Left lobe of liver (tissue), 2 donors: ENCODE measurements at places on chromosomes 5 and 9.

DNA sequence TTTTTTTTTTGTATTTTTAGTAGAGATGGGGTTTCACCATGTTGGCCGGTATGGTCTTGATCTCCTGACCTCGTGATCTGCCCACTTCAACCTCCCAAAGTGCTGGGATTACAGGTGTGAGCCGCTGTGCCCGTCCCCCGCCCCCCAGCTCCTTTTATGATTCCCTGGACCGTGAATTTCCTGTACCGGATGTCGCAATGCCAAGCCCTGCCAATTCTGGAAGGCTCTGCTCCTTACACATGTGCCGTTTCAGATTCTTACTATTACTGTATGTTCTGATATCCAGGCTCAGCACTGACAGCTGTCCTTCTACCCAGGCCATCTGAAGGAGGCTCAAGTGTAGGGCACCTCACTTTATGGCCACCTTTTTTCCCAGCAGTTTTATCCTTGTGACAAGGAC is 100.1 kb downstream of the PLCXD3 start:
- DNase-seq, result no peak

- DNase-seq, result no peak
Observed at GRCh38 chr5:150142959-150143349, 12.7 kb downstream of the PDGFRB start.

GRCh38 chr9:88692827-88693226 is 157.8 kb downstream of the NXNL2 start:
- DNase-seq, result no peak

- DNase-seq, result no peak
Observed at GRCh38 chr9:109914280-109915027, 134.5 kb downstream of the PALM2AKAP2 start.

GRCh38 chr5:149809931-149810691 is 80.0 kb downstream of the PPARGC1B start:
- no peak for DNase-seq

DNA sequence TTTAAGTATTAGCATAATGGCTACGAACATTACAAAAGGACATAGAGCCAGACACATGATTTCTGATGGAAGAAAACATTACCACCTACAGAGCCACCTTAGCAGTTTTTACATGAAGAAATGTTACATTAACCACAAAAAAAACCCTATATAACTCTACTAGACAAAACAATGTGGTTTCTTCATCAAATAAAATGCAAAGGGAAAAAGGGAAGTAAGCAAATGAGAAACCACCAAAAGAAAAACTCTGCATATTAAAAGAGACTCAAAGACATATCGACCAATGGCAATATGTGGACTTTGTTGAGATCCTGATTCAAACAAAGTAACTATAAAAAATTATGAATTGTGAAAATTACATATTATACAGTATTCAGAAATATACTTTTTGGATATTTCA is 132.7 kb downstream of the TSSK1B start:
- DNase-seq, result no peak

GRCh38 chr5:168960497-168960896 is 340.4 kb downstream of the SLIT3 start:
- DNase-seq, result no peak

- DNase-seq, result no peak
Observed at GRCh38 chr5:76331126-76331525, 72.0 kb upstream of the IQGAP2 start.

GRCh38 chr5:141605523-141606277 is 13.1 kb downstream of the DIAPH1 start:
- DNase-seq, result no peak

- DNase-seq, result no peak
Observed at GRCh38 chr5:110104726-110105669, 415.3 kb downstream of the MAN2A1 start.

GRCh38 chr5:103264508-103264907 is 5.9 kb downstream of the MACIR start:
- no peak for DNase-seq

- no peak for DNase-seq
Observed at GRCh38 chr9:94925751-94926430, 199.4 kb downstream of the AOPEP start.

DNA sequence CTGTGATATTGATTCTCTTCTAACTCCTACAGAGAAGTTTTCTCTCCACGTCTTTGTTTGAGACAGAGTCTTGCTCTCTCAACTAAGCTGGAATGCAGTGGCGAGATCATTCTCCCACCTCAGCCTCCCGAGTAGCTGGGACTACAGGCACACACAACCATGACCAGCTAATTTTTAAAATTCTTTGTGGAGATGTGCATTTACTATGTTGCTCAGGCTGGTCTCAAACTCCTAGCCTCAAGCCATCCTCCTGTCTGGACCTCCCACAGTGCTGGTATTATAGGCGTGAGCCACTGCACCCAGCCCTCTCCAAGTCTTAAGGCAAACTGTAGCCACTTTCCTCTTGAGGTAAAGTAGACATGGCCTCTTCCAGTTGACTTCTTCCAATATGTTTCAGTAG is 72.2 kb downstream of the SNX18 start:
- no peak for DNase-seq
